ENCODE measurements at places on chromosomes 7 and 10.
A peak's percentile ranks its signal among the peaks of the same experiment; 100 is the strongest.

DNA sequence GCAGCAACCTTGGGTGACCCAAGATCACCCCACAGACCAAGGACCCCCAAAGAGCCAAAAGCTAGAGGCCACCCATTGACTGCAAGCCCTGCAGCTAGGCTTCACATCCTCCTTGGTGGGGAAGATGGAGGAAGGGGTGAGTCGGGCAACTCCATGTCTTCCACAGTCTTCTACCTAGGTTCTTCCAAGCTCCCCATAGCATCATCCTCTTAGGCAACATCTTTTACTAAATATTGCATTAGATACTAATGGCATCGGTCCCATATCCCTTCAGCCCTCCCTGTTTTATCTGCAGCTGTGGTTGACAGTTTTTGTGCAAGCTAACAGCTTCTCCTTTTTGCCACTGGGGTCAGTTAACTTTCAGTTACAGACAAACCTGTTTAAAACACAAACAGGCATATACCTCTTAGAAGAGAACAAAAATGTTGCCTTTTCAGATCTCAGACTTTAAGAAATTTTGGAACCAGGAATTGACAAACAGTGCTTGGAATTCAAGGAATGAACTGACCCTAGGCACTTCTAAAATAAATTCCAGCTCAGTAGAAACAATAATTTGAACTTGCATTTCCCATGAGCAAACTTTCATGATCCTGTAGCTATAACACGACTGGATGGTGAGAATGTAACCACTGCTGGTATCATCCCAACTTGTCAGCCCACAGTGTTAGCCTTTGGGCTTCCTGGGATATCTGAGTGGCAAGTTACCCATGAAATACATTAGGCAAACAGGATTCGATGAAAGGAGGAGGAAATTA, 33.9 kb upstream of the MSMB start:
- DNase-seq = no peak

GRCh38 chr7:121005996-121006584, 17.6 kb downstream of the CPED1 start:
- DNase-seq = no peak

DNA sequence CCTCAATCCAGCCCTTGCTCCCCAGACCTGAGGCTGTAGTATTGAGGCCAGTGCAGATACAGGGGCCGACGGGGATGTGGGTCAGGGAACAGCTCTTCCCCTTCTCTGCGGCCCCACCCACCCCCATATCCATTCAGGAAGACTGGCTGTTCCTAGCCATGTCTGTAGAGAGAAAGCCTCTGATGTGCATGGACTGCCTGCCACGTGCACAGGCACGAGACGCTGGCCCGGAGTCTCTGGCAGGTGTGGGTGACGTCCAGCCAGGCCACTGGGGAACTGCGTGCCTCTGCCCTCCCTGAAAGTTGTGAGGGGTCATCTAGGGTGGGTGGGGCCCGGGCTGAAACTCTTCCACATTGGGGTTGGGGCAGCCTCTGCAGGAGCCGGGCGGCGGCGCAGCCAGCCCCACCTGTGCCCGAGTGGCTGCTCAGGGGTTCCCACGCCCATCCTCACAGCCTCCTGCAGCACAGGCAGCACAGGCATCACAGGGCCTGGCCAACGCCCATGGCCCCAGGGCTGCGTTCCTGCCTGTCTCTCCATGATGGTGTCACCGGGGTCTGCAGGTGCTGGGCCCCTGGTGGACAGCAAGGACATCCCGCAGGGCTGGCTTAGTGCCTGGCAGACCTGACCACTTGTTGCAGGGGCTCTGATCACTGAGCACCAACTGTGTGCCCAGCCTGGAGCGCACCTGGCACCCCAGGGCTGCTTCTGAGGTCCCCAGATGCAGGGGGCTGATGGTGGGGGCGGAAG, 27.5 kb downstream of the MICALL2 start:
- DNase-seq = no peak

GRCh38 chr7:43884209-43884608, 14.9 kb upstream of the MRPS24 start:
- DNase-seq = no peak

DNA sequence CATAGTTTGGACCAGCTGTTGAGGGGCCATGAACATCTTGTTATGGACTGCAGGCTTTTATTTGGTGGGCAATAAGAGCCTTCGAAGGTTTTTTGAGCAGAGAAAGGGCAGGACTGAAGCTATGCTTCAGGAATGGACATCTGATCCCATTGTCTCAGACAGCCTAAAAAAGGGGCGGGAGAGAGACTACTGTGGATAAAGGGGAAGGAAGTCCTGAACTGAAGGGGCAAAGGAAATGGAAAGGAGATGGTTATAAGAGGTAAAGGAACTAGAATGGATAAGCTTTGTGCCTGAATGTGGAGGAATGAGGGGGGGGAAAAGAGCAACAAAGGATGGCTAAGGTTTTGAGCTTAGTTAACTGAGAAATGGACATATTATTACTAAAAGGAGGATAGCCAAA, 172.5 kb downstream of the SKAP2 start:
- DNase-seq = no peak

DNA sequence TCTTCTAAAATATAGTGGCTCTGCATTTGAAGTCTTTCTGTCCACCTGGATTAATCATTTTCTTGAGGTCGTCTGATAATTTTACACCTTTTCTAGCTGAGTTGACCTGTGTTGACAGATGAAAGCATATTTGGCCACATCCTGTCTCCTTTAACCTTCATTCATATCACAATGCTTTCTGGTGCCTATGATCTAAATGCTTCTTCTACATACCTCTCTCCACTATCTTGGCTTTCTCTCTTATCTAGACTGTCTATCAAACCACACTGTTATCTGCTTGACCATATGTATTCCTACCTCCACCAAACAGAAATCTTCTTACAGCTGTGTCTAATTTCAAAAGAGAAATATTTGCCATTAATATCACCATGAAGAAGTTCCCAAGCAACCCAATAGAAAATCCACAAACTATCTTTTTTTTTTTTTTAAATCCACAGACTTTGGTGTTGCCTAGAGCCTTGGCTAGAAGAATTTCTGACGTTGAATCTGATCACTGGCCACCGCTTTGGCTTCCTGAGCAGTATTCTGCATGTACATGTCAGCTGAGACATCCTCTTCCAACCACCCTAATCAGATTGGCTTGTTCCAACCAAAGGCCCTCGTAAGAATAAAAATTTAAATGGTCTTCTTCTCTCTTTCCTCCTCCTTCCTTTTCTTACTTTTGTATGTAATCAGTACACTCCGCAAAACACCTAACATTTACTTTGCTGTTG, 66.3 kb upstream of the SP4 start:
- no peak for DNase-seq

- DNase-seq = no peak
Measured at GRCh38 chr7:13979671-13980435, 9.6 kb downstream of the ETV1 start.

- DNase-seq = no peak
Measured at GRCh38 chr10:62684911-62685310, 119.6 kb upstream of the ADO start.

DNA sequence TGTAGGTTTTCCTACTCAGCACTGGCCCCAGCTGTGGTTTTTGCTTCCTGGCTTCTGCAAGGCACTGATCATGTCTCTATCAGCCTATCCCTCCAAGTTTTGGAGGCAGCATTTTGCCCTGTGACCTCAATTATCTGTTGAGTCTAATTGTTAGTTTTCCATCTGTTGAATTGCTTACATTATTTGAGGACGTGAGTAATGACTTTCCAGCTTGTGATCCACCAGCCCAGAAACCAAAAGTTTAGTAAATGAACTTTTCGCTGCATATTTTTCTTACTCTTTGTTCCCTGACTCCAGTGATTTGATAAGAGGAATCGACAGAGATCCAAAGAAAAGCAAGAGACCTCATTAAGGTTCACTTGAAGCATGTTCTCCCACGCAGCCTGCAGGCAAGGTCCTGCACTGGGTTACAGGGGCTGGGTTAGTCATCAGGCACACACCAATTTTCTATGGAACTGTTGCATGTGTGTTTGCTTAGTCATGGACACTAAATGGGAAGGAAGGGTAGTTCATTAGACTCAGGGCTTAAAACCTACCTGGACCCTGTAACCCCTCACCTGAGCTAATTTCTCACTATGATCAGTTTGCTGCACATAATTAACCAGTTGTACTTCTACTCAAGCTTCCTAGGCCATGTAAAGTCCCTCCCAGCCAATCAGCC, 57.2 kb downstream of the AKR1E2 start:
- no peak for DNase-seq

GRCh38 chr7:47253650-47254080, 328.2 kb downstream of the TNS3 start:
- DNase-seq = peak; percentile 58

DNA sequence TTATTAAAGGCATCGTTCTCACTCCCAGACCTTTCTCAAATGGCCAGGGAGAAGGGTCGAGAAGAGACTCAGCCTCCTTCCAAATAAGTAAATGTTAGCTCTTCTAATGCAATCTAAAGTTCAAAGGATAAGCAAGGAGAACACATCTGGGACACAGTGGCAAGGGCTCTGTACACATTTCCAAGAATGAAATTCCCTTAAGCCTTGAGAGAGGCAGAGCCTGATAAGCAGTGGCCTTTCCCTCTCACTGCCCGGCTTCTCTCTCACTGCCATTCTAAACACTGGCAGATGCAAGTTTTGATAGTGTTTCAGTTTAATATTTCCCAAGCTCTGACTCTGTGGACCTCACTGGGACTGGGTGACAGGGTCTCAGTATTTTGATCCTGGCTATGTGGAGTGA, 35.1 kb upstream of the EXOC4 start:
- no peak for DNase-seq

- DNase-seq = peak; percentile 66
Measured at GRCh38 chr7:3673524-3673923, 372.5 kb downstream of the SDK1 start.

DNA sequence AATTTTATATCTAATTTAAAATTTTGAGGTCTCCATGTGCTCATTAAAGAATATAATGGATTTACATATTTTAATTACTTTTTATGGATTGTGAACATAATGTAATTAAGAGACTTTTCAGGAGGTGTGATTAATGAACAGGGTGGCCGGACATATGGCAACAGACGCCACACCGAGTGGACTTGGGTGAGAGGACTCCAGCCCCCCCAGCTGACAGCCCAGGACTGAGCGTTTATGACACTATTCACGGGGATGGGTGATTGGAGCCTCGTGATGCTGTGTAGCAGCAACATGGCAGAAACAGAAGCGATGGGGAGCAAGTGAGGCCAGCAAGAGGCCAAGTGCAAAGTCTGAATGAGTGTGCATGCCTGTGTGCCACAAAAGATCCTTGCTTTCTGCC, 1176.9 kb downstream of the TYW1 start:
- no peak for DNase-seq

- no peak for DNase-seq
Measured at GRCh38 chr7:124276005-124276622, 243.2 kb upstream of the TMEM229A start.

DNA sequence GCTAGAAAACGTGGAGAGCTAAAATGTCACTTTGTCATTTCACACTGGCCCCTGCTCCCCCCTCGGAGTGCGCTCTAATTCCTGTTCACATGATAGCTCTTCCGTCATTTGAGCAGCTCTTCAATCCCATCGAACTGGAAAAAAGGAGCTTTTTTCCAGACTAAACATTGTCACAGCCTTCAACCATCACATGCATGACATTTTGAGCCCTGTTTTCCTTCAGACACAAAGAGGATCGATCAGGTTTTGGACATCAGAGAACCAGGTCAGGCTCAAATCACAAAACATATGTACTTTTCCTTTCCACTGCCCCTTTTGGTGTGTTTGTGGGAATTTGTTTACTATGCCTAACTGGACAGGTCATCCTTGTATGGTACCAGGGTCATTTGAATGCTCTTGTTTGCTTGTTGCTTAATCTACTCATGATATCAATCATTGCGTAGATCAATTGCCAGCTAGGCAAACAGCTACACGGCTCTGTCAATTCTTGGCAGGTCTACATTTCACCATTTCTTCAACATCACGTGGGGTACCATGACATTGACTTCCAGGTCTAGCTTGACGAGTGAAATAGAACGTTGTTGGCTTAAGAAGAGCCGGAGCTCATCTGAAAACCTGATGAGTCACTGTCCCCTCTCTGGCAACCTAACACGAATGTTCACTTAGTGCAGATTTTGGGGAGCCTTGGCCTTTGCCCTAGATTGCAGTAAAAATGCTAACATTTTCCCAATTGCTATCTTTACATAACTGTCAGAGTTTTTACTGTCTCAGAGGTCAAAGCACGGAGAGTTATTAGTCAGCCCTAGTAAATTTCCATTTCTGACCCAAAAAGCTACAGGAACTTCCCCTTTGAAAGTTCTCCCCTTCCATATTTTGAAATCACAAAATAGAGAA, 87.3 kb downstream of the LYZL2 start:
- DNase-seq = no peak

DNA sequence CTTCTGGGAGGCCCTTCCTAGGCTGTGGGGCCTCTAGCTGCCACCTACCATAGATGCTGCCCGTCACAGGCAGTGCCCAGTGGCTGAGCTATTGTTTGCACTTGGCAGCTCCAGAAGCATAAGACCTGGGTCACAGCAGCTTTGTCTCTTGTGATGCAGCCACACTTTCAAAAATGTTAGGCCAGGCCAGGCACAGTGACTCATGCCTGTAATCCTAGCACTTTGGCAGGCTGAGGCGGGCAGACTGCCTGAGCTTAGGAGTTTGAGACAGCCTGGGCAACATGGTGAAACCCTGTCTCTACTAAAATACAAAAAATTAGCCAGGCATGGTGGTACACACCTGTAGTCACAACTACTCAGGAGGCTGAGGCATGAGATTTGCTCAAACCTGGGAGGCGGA, 9.5 kb upstream of the KAZALD1 start:
- no peak for DNase-seq

GRCh38 chr7:10685040-10685439, 288.6 kb upstream of the PHF14 start:
- no peak for DNase-seq

GRCh38 chr7:140686921-140687320, 9.6 kb upstream of the NDUFB2 start:
- no peak for DNase-seq

DNA sequence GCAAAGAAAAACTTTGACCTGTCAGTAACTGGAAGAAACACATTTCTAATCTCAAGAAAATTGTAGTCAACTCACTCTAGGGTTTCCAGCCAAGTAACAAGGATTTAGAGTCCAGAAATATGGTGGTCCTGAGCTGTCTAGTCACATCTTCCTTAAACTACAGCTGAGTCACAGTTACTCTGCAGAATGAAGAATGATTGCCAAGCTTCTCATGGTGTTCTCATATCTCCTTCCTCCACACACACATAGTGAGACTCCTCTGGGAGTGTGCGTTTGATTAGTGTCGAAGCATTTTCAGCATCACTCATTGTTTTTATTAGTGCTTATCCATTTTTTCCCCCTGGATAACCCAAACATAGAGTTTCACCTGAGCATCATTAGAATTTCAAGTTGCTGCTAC, 93.1 kb upstream of the CXCL12 start:
- DNase-seq = no peak

All from ecto neural progenitor cell (in vitro differentiated cells).